ENCODE measurements at places on chromosomes 13 and 19.

DNA sequence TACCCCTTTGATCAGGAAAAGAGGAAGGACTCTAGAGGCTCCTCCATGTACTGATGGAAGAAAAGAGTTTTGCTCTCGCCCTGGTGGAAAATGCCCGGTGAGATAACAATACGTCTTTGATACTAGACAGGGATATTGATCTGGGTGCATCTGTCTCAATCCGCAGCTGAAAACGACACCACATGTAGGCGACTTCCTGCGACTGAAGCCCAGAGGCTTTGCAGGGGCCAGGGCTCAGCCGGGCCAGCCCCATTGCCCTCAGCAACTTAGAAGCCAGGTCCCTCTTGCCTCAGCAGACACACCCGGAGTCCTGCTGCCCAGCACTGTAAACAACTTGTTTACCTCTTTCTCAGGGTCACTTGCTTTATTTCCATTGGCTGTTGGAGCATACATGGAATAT, 409.4 kb downstream of the IRS2 start:
- DNase-seq: no peak

- no peak for DNase-seq
Observed at GRCh38 chr19:2415281-2415972, 12.0 kb downstream of the TIMM13 start.

GRCh38 chr13:94996445-94996844, 284.1 kb upstream of the SOX21 start:
- DNase-seq: no peak

DNA sequence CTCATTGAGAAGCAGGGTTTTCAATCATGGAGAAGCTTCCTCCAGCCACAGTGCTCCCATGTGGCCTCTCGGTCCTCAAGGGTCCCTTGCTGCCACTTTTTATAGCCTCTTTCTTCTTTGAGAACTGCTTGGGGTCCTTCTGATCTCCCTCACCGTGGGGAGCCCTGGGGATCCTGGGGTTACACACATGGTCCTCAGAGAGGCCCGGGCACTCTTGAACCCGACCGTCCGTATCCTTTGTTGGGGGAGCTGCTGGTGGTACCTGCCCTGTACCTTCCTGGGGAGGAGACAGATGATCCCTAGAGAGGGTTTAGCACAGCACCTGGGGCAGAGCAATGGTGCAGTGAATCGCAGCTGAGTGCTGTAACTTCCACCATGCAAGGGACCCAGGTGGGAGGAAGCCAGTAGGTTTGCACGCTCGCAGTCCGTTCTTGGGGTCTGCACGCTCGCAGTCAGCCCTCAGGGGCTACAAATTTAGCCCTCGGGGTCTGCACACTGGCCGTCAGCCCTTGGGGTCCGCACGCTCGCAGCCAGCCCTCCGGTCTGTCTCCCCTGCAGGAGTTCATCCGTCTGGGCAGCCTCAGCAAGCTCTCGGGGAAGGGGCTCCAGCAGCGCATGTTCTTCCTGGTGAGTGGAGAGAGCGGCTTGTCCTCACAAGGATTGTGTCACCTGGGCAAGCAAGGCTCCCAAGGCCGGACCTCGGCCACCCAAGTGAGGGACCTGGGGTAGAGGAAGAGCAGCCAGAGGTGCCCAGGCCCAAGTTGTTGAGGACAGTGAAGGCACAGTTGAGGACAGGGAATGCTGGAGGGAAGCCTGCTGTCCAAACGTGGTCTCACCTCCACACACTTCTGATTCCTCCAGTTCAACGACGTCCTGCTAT, 138.4 kb downstream of the STK24 start:
- no peak for DNase-seq

DNA sequence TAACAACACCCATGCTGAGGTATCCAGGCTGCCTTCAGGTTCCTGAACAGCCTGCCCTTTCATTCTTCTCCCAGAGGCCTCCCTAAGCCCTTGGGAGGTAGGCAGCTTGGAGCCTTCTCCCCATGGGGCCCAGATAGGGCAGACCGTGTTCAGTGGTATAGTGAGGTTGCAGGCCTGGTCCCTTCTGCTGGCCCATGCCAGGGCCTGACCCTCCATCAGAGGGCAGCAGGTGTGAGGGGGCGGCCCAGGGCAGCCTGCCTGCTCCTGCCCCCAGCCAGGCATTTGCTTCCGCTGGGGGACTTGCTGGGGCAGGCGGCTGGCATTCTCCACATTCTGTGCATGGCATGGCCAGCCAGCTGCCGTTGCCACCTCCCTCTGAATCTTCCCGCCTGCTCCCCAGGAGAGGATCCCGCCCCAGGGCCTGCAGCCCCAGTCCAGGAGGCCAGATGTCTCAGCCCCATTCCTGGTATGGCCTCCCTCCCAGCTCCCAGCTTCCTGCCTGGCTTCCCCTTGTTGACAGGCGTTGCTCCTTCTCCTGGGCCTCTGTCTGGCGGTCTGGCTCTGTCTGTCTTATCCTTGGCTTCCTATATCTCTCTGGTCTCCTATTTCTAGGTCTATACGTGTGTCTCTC, 8.9 kb downstream of the CIC start:
- no peak for DNase-seq

- DNase-seq: no peak
Observed at GRCh38 chr13:33087091-33087490, 70.9 kb downstream of the KL start.

DNA sequence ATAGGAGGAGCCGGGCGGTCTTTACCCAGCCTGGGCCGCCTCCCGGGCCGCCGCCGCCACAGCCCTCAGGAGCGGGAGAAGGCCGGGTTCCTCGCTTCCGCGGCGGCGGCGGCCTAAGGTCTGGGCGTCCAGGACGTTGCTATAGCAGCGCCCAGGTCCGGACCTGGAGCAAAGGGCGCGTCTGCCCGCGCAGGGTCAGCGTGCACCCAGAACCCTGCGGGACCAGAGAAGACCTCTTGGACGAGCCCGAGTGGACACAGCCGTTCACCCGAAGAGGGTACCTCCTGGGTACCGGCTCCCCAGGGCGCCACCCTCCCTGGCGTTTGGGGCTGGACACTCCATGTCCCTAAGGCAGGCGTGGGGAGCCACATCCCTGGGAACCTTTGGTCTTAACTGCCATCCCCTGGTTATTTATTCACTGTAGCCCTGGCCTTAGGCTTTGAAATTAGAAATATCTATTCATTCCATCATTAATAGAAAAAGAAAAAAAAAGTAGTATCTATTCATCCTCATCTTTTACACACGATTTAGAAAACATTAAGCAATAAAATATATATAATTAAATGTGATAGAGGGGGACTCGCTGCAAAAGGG, 2.4 kb downstream of the DZIP1 start:
- no peak for DNase-seq

DNA sequence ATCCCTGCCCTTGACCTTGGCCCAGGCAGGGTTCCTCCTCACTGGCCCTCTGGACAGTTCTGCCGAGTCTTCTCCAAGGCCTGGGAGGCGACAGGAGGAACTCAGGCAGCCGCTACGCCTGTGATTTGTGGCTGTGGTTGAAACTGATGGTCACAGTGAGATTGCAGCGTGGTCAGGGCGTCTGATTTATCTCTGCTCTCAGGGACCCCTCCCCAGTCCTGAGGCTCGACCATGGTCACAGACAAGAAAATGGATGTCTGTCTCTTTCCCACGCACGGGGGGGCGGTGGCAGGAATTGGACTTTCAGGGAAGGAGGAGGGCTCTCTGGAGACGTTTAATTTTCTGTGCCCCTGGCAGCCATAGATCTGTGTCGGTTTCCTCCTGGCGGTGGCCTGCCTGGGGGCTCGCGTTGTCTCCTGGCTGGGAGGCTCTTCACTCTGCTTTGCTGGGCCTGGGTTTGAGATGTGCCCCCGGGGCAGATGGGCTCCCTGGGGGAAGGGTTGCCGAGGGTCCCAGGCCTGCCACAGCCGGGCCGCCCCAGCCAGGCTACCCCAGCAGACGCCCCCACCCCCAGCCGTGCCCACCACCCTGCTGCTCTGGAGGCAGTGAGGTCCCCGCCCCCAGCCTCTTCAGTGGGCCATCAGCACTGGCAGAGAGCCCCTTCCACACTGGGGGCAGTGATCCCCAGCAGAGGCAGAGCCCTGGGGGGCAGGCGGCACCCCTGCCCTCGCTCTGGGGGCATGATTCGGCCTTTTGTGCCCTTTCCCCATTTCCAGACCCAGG, 167.4 kb downstream of the KDM4B start:
- DNase-seq: no peak

DNA sequence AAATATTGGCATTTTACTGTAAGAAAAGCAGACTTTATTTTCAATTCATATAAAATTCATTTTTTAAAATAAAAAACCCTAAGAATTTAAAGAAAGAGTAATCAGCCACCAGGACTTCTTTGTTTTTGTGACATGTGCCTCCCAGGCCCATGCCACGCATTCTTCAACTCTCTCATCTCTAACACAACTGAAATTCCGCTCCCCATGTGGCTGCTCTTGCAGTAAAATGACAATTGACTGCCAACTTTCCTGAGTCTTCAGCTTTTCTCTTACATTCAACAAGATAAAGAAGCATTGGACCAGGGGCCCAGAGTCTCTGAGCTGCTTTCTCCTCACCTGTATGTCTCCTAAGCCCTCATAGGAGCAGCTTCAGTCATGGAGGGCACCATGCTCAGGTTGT, 372.1 kb downstream of the UQCRFS1 start:
- DNase-seq: no peak

GRCh38 chr19:20278342-20278741, 111.3 kb downstream of the ZNF486 start:
- DNase-seq: no peak

DNA sequence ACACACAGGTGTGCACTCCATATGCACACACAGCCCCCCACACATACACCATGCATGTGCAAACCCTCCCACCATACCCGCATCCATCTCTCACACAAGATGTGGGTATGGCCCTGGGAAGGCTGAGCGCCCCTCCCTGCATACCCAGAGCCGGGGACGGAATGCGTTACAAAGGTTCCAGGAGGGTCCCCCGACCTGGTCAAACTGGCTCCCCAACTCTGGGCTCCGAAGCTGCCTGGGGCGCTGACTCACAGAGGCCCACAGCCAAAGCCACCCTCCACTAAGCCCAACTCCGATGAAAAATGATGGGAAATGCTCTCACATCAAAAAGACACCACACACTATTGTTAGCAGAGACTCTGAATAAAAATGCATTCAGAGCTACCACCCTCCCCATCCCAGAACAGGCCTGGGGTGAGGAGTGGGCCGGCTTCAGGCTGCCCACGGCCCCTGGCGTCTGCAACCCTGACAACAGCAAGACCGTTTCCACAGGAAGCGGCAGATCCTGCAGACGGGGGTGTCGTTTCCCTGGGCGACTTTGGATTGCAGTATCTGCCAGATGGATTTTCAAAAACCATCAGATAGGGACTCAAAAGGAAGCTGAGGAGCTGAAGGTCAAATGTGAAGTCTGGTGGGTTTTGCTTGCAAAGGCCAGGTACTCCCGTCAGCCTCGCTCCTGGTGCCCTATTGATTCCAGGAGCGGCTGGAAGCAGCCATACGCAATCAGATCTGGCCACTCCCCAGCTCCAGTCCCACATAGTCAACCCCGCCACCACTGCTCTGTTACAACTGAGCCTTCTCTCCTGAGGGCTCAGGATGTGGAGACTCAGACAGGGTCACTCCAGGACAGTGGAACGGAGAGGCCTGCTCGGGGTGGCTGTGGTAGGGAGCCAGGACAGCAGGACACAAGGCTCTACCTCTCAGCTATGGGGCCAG, 14.3 kb downstream of the PEPD start:
- no peak for DNase-seq

DNA sequence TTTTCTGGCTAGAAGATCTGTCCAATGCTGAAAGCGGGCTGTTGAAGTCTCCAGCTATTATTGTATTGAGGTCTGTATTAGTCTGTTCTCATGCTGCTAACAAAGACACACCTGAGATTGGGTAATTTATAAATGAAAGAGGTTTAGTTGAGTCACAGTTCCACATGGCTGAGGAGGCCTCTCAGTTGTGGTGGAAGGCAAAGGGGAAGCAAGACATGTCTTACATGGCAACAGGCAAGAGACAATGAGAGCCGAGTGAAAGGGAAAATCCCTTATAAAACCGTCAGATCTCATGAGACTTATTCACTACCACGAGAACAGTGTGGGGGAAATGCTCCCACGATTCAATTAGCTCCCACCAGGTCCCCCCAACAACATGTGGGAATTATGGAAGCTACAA, 980.4 kb downstream of the SLITRK5 start:
- no peak for DNase-seq

GRCh38 chr13:30453727-30454126, 12.0 kb downstream of the HMGB1 start:
- DNase-seq: no peak

DNA sequence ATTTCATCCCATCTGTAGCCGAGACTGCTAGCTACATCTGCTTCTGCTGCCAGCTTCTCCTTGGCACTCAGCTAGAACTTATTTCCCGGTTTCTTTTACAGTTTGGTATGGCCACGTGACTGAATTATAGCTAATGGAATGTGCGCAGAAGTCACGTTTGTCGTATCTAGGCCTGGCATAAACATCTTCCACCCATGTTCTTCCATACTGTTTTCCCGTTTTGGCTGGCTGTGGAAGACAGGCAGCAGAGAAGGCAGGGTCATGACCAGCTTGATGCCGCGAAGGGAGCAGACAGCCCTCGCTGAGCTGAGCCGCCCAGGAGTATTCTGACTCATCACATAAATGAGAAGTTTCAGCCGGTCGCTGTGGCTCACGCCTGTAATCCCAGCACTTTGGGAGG, 186.7 kb downstream of the RFC3 start:
- DNase-seq: no peak

DNA sequence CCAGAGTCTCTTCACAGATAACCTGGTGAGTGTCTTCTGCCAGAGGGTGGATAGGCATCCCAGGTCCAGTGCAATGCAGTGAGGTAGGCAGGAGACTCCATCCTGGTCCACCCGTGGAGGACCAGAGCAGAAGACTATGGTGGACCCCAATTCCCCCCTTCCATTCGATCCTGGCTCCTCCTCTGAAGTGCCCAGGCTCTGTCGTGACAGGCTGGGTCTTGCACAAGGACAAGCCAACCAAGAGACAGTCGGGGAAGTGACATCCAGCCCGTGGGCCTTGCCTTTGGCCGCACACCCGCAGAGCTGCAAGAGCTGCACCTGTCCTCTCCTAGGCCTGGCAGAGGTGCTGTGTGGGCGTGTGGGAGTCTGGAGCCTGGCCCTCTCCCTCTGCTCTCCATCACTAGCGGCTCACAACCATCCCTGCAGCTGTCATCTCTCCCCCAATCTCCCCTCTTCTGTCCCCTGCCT, 3.1 kb downstream of the ZNF784 start:
- DNase-seq: no peak

GRCh38 chr13:102710261-102710679, 15.4 kb upstream of the METTL21C start:
- DNase-seq: no peak

- DNase-seq: no peak
Observed at GRCh38 chr19:43781630-43782310, 997 bp upstream of the KCNN4 start.

- DNase-seq: no peak
Observed at GRCh38 chr19:29420065-29420464, 105.7 kb upstream of the VSTM2B start.

- DNase-seq: no peak
Observed at GRCh38 chr13:66440938-66441337, 789.2 kb downstream of the PCDH9 start.

GRCh38 chr13:66659701-66660467, 570.3 kb downstream of the PCDH9 start:
- no peak for DNase-seq

GRCh38 chr19:29239213-29239776, 26.3 kb upstream of the UQCRFS1 start:
- no peak for DNase-seq

GRCh38 chr19:7973883-7974282, 30.4 kb upstream of the TIMM44 start:
- no peak for DNase-seq

All from stimulated activated CD4-positive, alpha-beta T cell treated with anti-CD3 and anti-CD28 coated beads, Interleukin-15, amount 100 ng/mL, for 1 hour (primary cell).